GM04503 (cell line): ENCODE measurements at places on chromosomes 16 and 17.

DNA sequence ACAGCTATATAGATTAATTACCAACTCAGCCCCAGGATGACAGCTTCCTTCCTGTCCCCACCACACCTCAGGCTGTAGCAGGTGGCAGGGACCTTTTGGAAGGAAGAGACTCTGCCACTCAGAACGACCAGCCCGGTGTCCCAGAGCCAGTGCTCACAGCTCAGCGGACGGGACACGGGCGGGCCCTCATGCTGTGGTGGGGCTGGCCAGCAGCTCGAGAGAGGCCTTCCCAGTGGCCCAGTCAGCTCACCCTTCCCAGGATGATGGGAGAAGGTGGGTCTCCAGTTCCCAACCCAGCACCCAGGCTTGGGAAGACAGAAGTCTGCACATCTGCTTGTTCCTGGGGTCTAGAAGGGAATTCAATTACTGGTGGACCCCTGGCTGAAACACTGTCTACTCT, 10.5 kb downstream of the NUDT16L1 start:
- no peak for DNase-seq

DNA sequence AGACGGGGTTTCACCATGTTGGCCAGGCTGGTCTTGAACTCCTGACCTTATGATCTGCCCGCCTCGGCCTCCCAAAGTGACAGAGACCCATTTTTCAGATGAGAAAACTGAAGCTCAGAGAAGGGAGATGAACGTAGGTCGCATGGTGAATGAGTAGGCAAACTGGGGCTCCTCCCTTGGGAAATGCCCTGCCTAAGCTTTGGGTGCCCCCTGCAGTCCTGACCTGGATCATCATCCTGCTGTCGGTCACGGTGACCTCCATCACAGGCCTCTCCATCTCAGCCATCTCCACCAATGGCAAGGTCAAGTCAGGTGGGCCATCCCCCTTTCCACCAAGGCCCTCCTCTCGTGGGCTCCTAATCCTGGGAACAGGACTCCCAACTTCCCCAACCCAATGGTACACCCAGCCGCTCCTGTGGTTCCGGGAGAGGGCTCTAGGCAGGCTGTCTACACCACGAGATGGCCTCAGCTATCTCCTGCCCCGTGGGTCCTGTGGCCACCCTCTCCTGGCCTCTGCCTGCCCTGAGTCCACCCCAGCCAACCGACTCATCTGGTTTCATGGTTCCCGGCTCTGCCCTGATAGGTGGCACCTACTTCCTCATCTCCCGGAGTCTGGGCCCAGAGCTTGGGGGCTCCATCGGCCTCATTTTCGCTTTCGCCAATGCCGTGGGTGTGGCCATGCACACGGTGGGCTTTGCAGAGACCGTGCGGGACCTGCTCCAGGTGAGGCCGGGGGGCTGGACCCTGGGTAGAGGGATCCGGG, 4.7 kb downstream of the SLC12A3 start:
- no peak for DNase-seq

DNA sequence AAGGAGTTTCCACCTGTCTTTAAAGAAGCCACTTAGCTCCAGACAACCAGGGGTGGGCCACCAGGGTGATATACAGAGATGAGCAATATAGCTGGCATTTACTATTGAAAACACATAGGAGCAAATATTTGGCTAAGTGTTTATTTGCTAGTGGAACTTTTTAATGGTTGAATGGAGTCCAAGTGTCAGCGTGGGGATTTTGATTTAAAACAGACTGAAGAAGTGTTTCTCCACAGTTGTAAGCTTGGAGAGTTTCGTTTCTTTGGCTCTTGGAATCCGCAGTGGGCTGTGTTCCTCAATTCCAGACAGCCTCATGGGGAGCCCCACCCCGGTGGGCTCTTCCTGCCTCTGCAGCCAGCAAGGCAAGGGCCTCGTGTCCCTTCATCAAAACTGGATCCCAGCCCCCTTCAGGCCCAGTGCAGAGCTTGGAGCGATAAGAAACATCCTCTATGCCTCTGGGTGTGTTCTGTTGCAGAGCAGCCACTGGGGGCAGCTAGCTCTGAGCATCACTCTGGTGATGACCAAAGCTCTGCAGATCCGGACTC, 36.1 kb downstream of the NOG start:
- DNase-seq = no peak

- DNase-seq = no peak
Observed at GRCh38 chr16:56262148-56262547, 70.9 kb downstream of the GNAO1 start.

DNA sequence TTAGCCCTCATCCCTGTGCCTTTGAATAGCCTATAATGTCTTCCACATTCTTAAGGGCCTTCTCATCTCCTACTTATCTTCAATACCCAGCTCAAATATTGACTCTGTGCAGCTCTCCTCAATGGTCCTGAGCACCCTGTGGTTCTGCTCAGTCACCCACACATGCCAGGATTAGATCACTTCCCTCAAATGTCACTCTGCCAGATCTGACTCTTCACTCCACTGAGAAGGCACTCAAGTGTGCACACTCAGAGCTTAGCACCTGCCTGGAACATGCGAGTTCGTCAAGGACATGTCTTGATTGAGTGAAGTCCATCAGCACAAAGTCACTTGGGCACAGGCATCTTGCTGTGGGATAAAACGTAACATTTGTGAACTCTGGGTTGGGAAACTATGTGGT, 404.8 kb downstream of the CDH13 start:
- no peak for DNase-seq

- DNase-seq = no peak
Observed at GRCh38 chr16:88792078-88792550, 7.1 kb upstream of the PIEZO1 start.

- DNase-seq = no peak
Observed at GRCh38 chr16:21603928-21604327, 4.6 kb downstream of the METTL9 start.

- DNase-seq = no peak
Observed at GRCh38 chr16:50653633-50654519, 27.2 kb downstream of the SNX20 start.

DNA sequence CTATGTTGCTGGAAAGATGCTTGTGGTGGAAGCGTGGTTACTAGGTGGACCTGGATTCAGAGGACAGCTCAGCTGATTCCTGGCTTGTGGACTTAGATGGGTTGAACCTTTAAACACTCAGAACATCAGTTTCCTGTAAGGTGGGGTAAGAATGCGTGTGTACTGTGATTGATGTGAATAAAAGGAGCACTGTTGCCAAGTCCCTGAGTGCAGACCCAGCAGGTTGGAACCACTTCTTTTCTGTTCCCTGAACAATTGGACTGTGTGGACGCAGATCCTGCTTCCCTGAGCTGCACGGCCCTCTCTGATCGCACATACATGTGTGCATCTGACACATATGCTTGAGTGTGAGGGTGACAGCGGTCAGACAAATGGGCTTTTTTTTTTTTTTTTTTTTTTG, 37.5 kb downstream of the RPTOR start:
- no peak for DNase-seq

- DNase-seq = no peak
Observed at GRCh38 chr16:13041180-13041579, 139.8 kb downstream of the SHISA9 start.

DNA sequence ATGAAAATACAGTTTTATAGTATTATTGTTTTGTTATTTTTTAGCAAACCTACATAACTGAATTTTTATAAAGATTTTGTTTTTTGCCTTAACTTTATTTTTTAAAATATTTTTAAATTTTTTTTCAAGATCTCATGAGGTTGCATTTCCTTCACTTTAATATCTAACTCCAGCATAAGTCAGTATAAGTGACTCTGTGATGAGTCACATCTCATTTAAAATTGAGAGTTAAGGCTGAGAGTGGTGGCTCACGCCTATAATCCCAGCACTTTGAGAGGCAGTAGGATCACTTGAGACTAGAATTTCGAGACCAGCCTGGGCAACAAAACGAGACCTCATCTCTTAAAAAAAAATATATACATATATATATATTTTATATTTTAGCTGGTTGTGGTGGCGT, 44.0 kb downstream of the NLK start:
- DNase-seq = no peak

DNA sequence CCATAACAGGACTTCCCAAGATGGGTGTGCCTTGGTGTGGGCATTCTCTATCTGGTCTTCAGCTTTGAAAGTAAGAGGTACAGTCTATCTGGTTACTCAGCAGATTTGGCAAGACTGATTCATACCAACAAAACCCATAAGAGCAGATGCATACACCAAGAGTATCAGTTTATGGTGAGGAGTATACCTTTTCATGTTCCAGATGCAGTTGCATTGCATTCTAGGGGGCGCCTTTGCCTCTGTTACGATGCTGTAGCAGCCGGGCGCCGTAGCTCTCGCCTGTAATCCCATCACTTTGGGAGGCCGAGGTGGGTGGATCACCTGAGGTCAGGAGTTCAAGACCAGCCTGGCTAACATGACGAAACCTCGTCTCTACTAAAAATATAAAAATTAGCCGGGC, 31.1 kb upstream of the CARMIL2 start:
- no peak for DNase-seq

DNA sequence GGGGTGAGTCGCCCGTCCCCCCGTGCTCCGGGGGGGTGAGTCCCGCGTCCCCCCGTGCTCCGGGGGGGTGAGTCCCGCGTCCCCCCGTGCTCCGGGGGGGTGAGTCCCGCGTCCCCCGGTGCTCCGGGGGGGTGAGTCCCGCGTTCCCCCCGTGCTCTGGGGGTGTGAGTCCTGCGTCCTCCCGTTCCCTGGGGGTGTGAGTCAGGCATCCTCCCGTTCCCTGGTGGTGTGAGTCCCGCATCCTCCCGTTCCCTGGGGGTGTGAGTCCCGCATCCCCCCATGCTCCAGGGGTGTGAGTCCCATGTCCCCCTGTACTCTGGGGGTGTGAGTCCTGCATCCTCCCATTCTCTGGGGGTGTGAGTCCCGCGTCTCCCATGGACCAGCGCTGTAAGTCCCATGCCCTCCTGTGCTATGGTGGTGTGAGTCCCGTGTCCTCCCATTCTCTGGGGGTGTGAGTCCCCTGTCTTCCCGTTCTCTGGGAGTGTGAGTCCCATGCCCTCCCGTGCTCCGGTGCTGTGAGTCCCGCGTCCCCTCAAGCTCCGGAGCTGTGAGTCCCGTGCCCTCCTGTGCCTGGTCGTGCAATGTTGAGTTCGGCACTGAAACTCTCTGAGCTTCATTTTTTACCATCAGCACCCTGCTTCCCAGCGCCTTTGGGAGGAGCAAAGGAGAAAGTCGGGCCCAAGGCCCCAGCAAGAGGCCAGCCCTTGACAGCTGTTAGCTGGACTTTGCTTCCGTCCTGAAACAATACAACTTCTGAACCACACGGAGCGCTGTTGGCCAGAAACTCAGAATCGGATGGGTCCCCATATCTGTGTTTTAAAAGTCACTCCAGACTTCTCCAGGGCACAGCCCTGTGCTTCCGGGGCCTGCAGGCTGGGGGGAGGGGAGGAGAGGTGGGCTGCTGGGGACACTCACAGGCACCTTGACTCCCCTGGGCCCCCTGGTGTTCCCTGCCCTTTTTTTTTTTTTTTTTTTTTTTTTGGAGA, 11.5 kb upstream of the ZC3H18 start:
- no peak for DNase-seq
